ENCODE measurements at places on chromosomes 2 and 18.

DNA sequence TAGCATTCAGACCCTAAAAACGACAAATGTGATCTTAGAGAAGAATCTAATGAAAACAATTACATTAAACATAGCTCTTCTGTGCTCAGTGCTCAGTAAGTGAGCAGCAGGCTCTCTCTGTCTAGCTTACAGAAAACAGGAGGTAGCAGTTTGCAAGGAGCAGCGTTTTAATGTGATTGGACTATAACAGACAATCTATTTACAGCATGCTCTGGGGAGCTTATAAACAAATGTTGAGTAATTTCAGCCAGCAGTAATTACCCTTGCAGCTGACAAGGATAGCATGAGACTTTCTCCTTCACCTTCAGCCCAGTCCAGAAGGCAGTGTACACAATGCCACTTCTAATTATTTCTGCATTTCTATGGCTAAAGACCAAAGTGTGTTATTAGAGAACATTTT is 270.4 kb downstream of the FIGN start:
- DNase-seq = no peak

DNA sequence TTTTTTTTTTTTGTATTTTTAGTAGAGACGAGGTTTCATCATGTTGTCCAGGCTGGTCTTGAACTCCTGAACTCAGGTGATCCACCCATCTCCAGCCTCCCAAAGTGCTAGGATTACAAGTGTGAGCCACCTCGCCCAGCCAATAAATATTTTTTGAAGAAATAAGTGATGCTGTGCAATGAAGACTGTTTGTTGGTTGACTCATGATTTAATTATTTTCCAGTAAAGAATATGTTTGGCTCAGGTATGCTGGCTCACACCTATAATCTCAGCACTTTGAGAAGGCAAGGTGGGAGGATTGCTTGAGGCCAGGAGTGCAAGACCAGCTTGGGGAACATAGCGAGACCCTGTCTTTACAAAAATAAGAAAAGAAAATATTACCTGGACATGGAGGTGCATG is 41.8 kb upstream of the LPIN2 start:
- DNase-seq = no peak

DNA sequence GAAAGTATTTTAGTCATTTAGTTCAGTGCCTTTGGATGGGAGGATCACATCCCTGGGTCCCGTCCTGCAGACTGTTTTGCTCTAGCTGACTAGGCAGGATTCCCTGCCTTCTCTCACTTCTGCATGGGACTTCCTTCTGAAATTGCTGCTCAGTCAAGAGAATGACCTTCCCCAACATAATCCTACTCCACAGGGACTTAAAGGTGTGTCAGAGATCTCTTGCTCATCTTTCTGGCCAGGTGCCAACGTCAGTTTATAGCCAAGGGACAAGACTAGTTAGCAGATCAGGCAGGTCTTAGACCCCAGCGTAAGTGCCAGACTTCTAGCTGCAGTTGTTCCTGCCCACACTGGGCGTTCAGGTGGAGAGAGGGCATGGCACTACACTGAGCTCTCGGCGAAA is 9.5 kb upstream of the IL1B start:
- no peak for DNase-seq

- no peak for DNase-seq
These were observed 3.1 kb downstream of the PAIP2B start for GRCh38 chr2:71223767-71224333.

- no peak for DNase-seq
These were observed 26.5 kb upstream of the C2orf74 start for GRCh38 chr2:61135510-61135909.

GRCh38 chr2:88230911-88231310 is 60.8 kb downstream of the THNSL2 start:
- DNase-seq = no peak

GRCh38 chr2:19541884-19542283 is 183.5 kb upstream of the OSR1 start:
- no peak for DNase-seq

DNA sequence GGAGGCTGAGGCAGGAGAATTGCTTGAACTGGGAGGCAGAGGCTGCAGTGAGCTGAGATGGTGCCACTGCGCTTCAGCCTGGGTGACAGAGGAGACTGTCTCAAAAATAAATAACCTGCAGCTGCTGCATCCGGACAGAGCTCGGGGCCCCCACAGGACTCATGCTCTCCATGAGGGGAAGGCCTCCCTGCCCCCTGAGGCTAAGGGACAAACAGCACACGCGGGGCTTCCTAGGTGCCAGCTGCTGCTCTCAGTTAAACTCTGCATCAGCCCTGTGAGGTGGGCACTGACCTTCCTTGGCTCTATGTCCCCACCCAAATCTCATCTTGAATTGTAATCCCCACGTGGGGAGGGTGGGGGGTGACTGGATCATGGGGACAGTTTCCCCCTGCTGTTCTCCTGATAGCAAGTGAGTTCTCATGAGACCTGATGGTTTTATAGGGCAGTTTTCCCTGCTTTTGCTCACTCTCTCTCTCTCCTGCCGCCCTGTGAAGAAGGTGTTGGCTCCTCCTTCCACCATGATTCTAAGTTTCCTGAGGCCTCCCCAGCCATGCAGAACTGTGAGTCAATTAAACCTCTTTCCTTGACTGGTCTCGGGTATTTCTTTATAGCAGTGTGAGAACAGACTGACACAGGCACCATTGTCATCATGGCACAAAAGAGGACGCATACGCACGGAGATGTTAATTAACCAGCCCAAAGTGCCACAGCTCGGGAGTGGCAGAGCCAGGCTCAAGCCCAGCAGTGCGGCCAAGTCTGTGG is 49.9 kb upstream of the TAF1B start:
- no peak for DNase-seq

DNA sequence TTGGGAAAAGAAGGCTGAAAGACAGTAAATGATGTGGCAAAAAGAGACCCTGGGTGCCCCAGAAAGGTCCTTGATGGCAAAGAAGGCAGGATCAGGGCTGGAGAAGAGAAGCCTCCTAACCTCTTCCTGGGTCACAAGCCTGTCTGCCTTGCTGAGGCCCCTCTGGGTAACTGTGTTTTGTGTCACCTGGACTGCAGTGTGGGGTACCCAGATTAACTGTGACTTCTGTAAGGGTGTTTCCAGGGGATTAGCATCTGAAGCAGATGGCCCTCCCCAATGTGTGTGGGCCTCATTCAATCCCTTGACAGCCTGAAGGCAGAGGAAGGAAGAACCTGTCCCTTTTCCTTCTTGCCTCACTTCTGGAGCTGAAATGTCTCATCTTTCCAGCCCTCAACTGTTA is 35.6 kb upstream of the APCDD1 start:
- no peak for DNase-seq
